NCI-H2107 (cell line): ENCODE measurements at places on chromosomes 5 and 9.

DNA sequence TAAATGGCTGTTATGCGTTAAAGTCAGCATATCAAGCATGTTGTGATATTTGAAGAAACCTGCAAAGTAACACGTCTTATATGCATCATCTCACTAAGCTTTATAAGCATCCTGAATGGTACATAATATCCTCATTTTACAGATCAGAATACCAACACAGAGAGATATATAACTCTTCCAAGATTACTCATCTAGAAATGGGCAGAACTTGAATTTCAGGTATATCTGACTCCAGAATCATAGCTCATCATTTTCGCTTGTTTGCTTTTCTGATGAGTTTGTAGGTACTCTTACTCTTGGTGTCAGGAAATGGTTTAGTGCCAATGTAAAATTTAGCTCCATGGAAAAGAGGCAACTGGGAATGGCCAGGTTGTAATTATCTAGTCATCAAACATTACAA, 232.3 kb upstream of the ANKH start:
- no peak for DNase-seq

GRCh38 chr5:117394506-117395157, 820.0 kb upstream of the SEMA6A start:
- DNase-seq = no peak

GRCh38 chr5:122156724-122157325, 27.5 kb downstream of the ZNF474 start:
- no peak for DNase-seq

DNA sequence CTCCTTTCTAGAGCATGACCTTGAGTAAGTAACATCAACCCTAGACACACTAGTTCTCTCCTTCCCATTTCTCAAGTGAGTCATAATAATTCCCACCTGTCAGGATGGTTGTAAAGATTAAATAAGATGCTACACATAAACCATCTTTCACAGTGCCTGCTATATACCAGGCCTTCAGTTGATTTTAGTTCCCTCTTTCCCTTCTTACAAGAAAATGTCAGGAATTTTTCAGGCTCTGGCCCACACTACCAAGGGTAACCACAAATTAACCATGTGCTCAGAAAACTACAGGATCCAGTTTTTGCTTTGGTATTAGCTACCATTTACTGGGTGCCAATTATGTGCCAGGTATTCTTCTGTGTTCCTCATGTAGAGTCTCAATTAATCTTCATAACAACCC, 42.7 kb upstream of the RARS1 start:
- DNase-seq = no peak

DNA sequence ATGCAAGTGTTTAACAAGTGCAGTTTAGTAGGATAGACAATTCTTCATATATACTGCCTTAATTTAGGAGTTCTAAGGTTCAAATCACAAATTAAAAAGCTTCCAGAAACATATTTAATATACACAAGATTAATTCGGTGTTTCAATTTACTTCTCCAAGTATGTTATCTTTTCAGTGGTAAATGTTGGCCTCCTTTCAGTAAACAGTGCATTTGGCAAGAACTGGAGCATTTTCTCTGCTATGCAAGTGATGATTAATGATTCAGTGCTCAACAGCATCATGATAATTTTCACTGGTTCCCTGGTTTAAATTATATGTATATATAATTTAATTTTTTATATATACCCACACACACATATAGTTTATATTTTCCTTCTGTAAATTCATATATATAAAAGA, 541.7 kb downstream of the EFNA5 start:
- no peak for DNase-seq

- DNase-seq = no peak
Observed at GRCh38 chr5:68269820-68270219, 54.3 kb downstream of the PIK3R1 start.

DNA sequence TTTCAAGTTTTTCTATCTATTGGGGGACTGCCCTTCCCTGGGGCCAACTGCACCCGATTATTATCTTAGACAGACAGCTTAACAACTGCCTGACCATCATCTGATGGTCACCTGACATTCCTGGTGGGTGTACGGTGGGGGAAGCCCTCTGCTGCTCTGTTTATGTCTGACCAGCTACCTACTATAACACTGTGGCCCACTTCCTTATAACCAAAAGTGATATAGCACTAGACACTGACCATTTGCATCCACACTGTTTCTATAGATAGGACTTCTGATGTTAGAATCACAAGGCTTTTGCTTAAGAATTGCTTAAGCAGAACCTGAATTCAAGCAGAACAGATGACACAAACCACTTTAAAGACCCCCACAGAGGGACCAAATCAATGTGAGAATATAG, 110.5 kb upstream of the RAI14 start:
- no peak for DNase-seq
